Hair follicle dermal papilla cell (primary cell): ENCODE measurements at places on chromosomes 11 and 22. TPM values are rescaled to one million over a fixed set of nuclear protein-coding genes. Genes with fewer than 3 reads are reported as not detected.

Gene ADM
- 2,088 and 2,760 TPM in 2 replicates for total RNA-seq

Gene PANX3
- not detected in 2 replicates for total RNA-seq

Gene HTATIP2
- 46.1 and 50.8 TPM in 2 replicates for total RNA-seq

Gene UVRAG
- total RNA-seq: 20.9 and 31.6 TPM in 2 replicates

Gene ZNF280A
- not detected in 2 replicates for total RNA-seq

Gene DMC1
- 5.2 and 7.2 TPM in 2 replicates for total RNA-seq

Gene TUB
- total RNA-seq: 14.7 and 17.8 TPM in 2 replicates

Gene OR5A1
- total RNA-seq: not detected in 2 replicates

Gene PRG3
- total RNA-seq: not detected in 2 replicates

Gene CASP1
- 11.4 and 11.5 TPM in 2 replicates for total RNA-seq

Gene PLAAT5
- not detected in 2 replicates for total RNA-seq

Gene SCGB2A2
- not detected in 2 replicates for total RNA-seq
